ENCODE measurements at places on chromosomes 6 and 20.

- DNase-seq = peak; percentile 41
These were observed 101.4 kb downstream of the SLX4IP start for GRCh38 chr20:10536531-10536930.

DNA sequence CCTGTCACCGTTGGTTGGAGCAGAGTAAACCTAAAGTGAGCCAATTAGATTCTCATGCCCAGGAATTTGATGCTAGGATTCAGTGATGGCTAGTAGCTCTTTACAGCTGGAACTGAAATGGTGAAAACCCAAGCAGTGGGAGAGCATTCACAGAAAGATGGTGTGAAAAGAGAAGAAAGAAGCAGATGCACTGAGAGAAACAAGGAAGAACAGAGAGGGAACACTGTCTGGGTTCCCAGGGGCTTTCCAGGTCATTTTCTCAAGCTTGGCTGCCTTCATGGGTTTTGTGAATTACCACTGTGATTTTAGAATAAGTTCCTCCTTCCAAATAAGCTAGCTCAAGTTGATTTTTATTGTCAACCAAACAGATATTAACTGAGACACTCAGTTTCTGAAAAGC, 104.1 kb upstream of the AKIRIN2 start:
- no peak for DNase-seq

GRCh38 chr6:33207552-33208090, 679 bp upstream of the RING1 start:
- peak; percentile 57 for DNase-seq

DNA sequence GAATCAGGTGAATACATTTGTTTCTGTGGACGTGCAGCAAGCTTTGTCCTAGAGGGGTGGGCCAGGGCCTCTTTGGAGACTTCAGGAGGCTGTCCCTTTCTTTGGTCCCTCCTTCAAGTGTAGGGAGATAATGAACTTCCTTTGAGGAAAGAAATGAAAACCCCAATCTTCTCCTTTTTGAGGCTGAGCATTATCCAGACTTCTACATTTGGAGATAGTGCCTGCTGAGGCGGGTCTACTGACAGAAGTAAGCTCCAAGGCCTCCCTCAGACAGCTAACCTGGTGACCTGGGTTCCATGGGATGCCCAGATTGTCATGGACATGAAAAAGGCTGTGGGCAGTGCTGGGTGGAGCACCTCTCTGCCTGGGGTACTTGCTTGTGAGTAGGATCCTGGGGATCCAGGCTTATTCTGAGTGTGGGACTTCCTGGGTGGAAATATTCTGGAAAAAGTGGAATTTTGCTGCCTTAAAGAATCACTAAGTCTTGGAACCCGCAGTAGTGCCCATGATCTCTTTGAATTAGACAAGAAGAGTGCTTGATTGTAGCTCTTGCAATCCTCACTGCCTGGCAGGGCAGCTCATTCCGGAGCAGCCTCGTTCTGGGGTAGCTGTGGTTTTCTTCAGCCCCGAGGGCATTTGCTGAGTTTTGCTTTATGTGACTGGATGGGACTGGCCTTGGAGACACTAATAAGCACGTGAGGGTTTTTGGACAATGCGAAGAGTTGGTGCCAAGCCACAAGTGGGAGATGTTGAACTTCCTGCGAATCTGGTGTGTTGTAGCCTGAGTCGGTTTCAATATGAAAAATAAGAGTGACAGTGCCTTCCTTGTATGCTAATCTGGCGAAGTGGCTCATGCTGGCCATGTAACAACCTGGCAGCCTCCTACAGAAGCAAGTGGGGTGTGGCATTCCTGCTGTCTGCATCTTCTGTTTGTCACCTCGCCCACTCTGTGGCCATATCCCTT, 28.1 kb downstream of the SNRNP48 start:
- peak; percentile 69 for DNase-seq

DNA sequence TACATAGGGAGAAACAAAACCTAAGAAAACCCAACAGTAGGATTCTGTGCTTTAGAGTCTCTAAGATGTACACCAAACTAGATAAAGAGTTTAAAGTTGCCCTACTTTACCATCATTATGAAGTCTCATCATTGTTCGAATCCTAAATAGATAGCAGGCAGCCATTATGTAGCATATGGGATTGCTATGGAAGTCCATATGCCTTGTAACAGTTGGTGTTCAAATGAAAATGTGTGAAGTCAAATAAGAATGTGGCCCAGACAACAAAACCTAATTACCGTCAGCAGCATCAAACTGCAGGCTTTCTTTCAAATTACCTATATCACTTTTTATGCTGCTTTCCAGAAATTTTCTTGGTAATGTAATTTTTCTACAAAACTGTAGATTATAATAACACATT, 1380.1 kb downstream of the GRIK2 start:
- no peak for DNase-seq

All from dermis microvascular lymphatic vessel endothelial cell (primary cell).